ENCODE measurements at places on chromosomes 5 and 9.

DNA sequence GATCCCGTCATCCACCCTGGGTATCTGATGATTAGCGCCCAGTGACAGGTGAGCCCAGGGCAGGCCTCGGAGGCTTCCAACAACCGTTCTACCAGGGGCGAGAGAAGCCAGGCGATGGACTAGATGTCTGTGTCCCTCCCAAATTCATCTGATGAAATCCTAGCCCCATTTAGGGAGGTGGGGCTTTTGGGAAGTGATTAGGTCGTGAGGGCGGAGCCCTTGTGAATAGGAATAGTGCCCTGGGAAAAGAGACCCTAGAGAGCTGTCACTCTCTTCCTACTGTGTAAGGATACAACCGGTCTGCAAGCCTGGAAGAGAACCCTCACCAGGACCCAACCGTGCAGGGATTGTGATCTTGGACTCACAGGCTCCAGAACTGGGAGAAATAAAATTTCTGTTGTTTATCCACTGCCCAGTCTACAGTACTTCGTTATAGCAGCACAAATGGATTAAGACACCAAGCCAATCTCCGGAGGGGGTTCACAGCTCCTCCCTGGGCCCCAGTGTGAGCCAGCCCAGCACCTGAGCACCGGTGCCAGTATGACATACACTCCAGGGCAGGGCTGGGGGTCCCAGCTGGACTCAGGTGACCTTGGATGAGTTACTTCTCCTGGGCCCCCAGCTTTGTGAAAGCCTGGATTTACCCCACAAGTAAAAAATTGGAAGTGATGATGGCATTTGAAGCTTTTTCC lies 162.2 kb downstream of the DAB2IP start:
- DNase-seq: no peak

DNA sequence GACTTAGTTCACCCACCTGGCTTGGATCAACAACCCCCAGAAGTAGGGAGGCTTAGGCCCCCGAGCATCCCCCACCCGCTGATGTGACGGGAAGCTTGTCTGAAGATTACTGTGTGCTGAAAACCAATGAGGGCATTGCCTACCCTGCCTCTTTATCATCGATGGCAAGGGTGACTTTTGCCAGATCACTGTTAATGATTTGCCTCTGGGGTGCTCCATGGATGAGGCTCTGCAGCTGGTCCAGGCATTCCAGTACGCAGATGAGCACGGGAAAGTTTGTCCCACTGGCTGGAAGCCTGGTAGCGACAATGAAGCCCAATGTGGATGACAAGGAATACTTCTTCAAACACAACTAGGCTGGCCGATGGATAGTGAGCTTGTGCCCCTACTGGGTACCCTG lies 22.0 kb downstream of the RUFY1 start:
- DNase-seq: no peak

GRCh38 chr5:83471405-83472212 lies at the start of gene VCAN:
VCAN (plus strand) TSS chr5:83471744; CDS start chr5:83483519, 11,775 bp downstream.
- DNase-seq: peak; percentile 63

DNA sequence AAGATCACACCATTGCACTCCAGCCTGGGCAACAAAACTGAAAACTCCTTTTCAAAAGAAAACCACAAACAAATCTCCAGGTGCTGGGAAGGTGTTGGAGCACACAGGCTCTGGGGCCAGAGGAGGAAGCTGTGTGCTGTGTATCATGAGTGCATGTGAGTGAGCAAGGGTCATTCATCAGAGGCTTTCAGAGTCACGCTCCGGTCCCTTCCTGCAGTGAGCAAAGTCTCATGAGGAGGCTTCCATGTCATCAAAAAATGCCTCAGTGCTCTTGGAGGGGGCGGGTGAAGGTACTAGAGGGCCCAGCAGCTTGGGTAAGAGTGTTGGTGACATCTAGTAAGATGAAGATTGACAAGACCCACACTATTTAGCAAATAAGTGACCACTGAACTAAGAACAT lies 48.3 kb upstream of the TESK1 start:
- DNase-seq: peak; percentile 86

GRCh38 chr9:86093788-86094555 lies 5.4 kb downstream of the GOLM1 start:
- DNase-seq: peak; percentile 93

GRCh38 chr9:112793213-112793810 lies 42.8 kb downstream of the SNX30 start:
- DNase-seq: peak; percentile 59

GRCh38 chr5:180153991-180154390 lies 55.0 kb downstream of the RASGEF1C start:
- no peak for DNase-seq

GRCh38 chr5:157874861-157875260 lies 15.9 kb upstream of the CLINT1 start:
- DNase-seq: no peak

- DNase-seq: no peak
Measured at GRCh38 chr5:169909945-169910344, 70.3 kb downstream of the INSYN2B start.

- peak; percentile 32 for DNase-seq
Measured at GRCh38 chr9:6899274-6899673, 141.5 kb downstream of the KDM4C start.

GRCh38 chr5:159628703-159629102 lies 287.6 kb upstream of the ADRA1B start:
- DNase-seq: no peak

GRCh38 chr5:83553000-83553486 lies 81.5 kb downstream of the VCAN start:
- DNase-seq: no peak

DNA sequence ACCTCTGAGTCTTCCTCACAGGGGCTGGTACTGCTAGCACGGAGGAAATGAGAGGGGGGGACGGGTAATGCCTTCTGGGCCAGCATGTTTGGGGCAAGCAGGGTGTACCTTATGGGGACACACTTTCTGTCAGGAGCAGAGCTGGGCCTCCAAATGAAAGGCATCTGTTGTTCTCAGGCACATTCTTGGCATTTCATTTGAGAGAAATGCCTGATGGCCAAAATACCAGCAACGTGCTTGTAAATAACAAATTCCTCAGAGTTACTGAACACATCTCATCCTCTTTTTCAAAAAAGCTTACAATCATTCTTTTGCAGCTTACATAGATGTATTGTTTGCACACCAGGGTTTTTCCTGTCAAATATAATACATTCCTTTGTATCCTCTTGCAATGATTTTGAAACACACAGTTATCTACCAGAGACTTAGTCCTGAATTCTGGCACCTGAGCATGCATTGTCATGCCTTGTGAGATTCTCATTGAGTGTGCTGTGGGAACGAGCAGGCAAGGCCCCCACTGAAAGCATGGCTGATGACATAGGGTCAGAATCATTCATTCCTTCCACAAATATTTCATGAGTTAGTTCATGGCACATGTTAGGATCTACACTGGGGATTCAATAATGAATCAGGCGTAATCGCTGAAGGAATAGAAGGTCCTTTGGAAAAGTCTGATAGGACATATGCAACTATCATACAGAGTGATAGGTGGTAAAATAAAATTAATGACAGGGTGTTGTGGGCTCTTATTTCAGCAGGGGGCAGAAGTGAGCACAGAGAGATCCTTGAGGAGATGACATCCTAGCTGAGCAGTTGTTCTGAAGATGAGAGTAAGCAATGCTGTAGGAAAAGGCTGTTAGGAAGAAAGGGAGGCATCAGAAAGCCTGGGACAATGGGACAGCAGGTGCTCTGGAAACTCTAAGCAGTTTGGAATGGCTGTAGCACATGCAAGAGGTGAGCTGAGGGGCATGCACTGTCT lies 260.9 kb upstream of the TUT7 start:
- DNase-seq: no peak

DNA sequence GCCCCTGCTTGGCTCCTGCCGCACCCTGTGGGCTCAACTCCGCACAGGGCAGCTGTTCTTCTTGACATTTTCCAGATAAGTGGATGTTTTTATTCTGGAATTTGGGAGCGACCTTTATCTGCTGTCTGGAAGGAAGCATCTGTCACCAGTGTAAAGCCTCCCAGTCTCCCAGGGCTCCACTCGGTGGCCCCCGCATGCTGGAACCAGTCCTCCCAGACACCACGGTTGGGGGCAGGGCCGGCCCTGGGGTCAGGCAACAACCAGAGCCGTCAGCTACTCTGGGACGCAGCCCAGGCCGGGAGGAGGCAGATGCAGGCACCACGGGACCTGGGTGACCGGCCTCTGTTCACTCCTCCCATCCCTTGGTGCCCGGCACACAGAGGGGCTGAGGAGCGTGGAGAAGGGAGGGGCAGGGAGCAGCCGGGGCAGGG lies 92.8 kb upstream of the ADAMTS2 start:
- no peak for DNase-seq

DNA sequence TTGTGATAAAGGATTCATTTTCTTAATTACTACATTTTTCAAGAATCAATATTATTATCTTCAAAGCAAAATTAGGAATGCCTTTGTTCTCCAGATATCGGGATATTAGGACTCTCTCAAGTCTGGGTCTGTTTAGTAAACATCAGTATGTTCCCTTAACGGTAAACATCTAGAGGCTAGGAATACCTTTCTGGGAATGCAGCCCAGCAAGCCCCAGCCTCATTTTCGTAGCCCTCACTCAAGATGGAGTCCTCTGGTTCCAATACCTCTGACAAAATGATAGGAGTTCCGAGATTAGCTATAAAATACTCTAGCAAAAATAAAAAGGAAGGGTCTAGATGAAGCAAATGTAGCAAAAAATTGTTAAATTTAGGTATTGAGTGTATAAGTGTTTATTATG lies 84.5 kb downstream of the TEX10 start:
- no peak for DNase-seq

GRCh38 chr5:39228596-39228995 lies 9.2 kb upstream of the FYB1 start:
- DNase-seq: no peak

- DNase-seq: no peak
Measured at GRCh38 chr5:135737701-135738563, 96.5 kb upstream of the SLC25A48 start.

DNA sequence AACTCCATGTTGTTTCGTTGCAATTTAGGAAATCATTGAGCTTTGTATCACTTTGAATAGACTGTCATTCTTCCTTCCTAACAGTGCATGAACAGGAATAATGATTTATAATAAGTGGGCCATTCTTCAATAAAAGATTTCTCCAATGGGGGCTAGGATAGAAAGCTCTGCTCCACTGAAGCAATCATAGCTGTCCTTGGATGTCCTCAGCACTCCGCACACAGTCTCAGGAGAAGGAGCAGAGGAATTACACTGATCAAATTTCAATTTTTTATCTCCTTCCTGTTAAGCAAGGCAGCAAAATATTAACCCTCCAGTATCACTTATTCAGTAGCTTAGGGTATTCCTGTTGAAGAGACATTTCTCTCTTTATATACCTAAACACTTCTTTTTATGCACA lies 532.7 kb upstream of the ST8SIA4 start:
- no peak for DNase-seq

GRCh38 chr9:96062031-96062430 lies 186.5 kb downstream of the ERCC6L2 start:
- DNase-seq: no peak

DNA sequence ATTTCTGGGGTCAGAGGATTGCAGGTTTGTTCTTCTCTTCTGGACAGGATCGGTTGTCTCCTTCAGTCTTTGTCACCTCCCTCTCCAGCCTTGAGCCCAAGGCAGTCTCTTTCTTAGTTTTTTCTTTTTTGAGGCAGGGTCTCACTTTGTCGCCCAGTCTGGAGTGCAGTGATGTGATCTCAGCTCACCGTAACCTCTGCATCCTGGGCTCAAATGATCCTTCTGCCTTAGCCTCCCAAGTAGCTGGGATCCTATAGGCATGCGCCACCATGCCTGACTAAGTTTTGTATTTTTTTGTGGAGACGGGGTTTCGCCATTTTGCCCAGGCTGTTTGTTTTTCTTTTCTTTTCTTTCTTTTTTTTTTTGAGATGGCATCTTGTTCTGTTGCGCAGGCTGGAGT lies 6.1 kb downstream of the PRRC2B start:
- DNase-seq: no peak

DNA sequence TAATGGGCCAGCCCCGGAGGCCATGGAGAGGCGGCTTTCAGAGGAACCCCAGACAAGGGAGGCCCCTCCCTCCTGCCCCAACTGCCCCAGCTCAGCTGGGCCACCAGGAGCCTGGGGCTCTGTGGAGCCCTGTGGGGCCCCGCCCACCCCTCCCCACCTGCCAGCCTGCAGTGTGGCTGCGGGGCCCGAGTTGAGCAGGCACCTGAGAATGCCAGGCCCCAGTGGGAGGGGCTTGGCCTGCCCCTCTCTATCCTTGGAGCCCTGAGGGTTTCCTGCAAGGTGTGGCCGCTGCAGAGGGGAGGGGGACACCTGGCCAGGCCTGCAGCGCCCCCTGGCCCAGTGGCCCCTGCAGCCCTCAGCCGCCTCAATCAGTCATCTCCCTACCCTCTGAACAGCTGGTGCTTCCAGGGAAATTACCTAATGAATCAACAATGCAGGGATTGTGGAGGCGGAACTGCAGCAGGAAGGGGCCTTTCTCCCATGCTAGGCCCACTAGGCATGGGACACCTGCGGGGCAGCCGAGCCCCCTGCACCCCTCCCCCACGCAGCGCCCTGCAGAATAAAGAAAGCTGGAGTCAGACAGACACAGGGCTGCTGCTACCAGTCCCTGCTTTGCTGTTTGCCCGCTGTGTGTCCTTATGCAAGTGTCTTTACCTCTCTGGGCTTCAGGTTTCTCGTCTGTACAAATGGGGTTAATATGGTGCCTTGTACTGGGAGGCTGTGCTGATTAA lies 48.0 kb downstream of the LMX1B start:
- DNase-seq: peak; percentile 65

DNA sequence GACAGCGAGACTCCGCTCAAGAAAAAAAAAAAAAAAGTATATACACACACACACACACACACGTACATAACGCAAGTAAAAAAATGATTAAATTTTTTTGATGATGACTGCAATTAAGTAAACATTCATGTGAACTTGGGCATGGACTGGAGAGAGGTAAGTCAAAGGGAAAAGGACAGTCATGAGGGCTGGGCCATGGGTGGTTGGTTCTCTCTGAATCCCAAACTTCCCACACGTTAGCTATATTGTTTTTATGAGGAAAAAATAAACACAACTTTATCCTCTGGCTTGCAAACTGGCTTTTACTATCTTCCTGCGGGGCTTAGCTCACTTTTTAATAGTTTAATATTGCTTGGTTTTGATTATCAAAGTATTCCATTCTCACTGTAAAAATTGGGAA lies 53.7 kb downstream of the GOLM1 start:
- no peak for DNase-seq

DNA sequence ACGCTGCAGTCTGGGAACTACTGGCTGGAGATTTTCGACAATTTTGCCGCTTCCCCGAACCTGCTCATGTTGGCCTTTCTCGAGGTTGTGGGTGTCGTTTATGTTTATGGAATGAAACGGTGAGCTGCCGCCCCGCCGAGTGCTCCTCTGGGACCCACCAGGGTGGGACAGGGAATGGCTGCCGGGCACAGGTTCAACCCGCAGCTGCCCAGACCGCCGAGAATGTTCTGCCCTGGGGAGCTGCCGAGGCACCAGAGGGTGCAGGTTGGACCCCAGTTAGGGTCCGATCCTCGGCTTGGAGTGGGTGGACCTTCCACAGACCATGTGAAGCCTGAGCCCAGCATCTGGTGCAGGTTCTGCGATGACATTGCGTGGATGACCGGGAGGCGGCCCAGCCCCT lies 19.1 kb downstream of the SLC6A18 start:
- no peak for DNase-seq

GRCh38 chr9:128735373-128735772 lies 11.4 kb upstream of the ZDHHC12 start:
- no peak for DNase-seq
